ENCODE measurements at places on chromosomes 7 and 10. TPM values are rescaled to one million over a fixed set of nuclear protein-coding genes. Genes with fewer than 3 reads are reported as not detected.

Gene IL2RA
- total RNA-seq, result 2.4 TPM

Gene TSPAN33
- 8.3 TPM for total RNA-seq

DNA sequence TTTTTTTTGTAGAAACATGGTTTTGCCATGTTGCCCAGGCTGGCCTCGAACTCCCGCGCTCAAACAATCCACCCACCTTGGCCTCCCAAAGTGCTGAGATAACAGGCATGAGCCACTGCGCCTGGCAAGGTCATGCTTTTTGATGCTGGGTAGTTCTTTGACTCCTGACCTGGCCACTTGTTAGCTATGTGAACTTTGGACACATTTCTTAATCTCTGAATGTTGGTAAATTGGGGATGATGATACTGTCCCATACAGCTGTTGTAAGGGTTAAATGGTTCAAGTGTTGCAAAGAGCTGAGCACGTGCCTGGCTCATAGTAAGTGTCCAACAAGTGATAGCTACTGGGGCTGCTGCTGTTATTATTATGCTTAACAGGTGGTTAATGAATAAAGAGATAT lies 2.3 kb downstream of the ZNHIT1 start:
- H3K4me3 ChIP-seq, result no peak overlapping the region
- no peaks in the 10 kb centered on the region for H3K4me1 ChIP-seq
- no peak overlapping the region for H3K27ac ChIP-seq
- no peak for DNase-seq

GRCh38 chr7:140403878-140404564 lies at the start of gene RAB19:
RAB19 (plus strand) TSS chr7:140404058; CDS start chr7:140407647, 3,589 bp downstream.
- no peaks in the 10 kb centered on the region for H3K36me3 ChIP-seq
- H3K4me3 ChIP-seq, result no peak within 1 kb of the TSS
- H3K27ac ChIP-seq, result no peak within 1 kb of the TSS
- H3K27me3 ChIP-seq, result no peaks in the 10 kb centered on the region
- no peak for DNase-seq
- no peaks in the 10 kb centered on the region for H3K4me1 ChIP-seq

- H3K27me3 ChIP-seq, result no peaks in the 10 kb centered on the region
- no peaks in the 10 kb centered on the region for H3K4me1 ChIP-seq
- H3K27ac ChIP-seq, result no peak overlapping the region
- H3K4me3 ChIP-seq, result no peak overlapping the region
Observed at GRCh38 chr7:10704653-10705052, 269.0 kb upstream of the PHF14 start.

- H3K4me1 ChIP-seq, result no peaks in the 10 kb centered on the region
- H3K27me3 ChIP-seq, result no peaks in the 10 kb centered on the region
- H3K36me3 ChIP-seq, result peaks cover 3% of the 10 kb centered on the region
- no peak overlapping the region for H3K27ac ChIP-seq
- H3K4me3 ChIP-seq, result no peak overlapping the region
- no peak for DNase-seq
Observed at GRCh38 chr7:87188930-87189329, 30.6 kb downstream of the TMEM243 start.

GRCh38 chr10:48399056-48399541 lies 92.6 kb downstream of the MAPK8 start:
- H3K27ac ChIP-seq, result no peak overlapping the region
- DNase-seq, result no peak
- H3K36me3 ChIP-seq, result no peaks in the 10 kb centered on the region
- H3K4me1 ChIP-seq, result no peaks in the 10 kb centered on the region

Data from aorta (tissue), 5 donors.